ENCODE measurements at places on chromosomes 1 and 21.

DNA sequence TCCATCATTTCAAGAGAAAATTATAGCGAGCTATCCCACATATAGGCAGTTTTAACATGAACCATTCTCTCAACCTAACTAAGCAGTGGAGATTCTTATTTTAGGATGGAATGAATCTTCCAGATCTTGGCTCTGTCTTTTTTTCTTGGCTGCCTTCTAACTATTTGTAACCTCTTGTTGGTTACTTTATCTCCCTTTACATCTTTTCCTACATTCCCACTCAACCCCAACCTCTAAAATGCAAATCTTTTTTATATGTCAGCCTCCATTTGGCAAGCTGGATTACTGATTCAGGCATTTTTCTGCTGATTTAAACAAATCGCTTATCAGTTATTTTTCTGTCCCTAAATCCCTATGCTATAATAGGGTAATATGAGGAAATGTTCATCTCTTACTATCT is 46.9 kb upstream of the LHX8 start:
- DNase-seq = no peak

DNA sequence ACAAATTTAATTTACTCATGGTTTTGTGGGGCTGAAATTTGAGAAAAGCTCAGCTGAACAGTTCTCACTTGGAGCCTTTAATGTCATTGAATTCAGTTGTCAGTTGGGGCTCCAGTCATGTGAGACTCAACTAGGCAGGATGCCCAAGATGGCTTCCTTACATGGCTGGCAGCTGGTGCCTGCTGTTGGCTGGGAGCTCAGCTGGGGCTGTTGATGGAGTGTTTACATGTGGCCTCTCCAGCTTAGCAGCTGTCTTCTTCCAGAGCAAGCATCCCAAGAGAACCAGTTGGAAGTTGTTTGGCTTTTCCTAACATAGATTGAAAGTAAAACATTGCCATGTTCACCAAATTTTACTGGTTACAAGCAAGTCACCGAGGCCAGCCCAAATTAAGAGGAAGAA is 81.8 kb upstream of the KCNA3 start:
- no peak for DNase-seq

- no peak for DNase-seq
These were observed 163.3 kb downstream of the RHOU start for GRCh38 chr1:228898582-228898992.

DNA sequence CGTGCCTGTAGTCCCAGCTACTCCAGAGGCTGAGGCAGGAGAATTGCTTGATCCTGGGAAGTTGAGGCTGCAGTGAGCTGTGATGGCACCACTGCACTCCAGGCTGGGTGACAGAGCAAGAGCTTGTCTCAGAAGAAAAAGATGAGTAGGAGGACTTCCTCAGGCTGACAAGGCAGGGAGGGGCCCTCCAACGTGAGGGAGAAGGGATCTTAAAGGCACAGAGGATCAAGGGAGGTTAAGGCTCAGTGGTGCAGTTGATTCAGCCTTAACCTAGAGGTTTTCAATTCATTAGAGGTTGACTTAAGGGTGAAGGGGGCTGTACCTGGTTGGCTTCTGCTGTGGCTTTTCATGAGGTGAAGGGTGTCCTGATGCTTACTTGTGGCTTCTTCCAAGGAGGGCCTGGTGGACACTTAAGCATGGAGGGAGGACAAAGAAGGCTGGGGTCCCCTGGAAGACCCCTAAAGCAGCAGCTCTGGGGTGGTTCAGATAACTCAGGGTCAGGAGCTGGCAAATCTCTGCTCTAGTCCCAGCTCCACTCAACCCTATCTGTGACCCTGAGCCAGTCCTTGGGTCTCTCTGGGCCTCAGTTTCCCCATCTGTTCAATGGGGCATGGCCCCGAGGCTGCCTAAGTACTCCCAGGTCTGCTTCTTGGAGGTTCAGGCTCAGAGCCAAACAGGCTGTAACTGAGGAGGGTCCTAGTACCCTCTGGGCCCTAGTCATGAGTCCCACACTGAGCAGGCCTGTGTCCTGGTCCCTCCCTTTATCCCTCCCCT is 6.3 kb downstream of the EXTL1 start:
- no peak for DNase-seq

DNA sequence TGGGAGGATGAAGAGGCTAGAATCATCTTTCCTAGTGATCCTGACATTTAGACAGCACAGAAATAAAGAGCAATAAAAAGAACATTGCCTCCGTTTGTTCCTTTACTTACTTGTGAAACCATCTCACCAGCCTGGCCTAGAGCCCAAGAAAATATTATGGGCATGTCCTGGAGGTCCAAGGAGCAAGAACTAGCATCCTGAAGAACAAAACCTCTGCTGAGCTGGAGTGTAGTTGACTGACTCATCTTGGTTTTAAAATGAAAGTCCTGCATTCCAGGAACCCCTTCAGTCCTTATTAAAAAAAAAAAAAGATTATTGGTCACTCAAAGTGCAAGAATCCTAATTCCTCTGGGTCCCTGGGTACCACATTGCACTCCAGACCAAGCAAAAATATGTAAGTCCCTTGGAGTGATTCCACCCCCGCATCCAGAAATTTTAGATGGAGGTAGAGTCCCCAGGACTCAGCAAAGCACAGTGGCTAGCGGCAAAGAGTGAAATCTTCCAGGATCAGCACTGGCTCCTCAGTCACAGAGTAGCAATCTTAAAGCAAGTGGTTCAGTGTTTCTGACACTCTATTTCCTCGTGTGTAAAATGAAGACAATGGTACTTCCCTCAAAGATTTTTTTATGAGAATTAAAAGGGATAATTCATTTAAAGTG is 7.0 kb downstream of the SMCP start:
- DNase-seq = no peak

GRCh38 chr1:171581766-171582165 is 40.3 kb upstream of the MYOCOS start:
- DNase-seq = no peak

DNA sequence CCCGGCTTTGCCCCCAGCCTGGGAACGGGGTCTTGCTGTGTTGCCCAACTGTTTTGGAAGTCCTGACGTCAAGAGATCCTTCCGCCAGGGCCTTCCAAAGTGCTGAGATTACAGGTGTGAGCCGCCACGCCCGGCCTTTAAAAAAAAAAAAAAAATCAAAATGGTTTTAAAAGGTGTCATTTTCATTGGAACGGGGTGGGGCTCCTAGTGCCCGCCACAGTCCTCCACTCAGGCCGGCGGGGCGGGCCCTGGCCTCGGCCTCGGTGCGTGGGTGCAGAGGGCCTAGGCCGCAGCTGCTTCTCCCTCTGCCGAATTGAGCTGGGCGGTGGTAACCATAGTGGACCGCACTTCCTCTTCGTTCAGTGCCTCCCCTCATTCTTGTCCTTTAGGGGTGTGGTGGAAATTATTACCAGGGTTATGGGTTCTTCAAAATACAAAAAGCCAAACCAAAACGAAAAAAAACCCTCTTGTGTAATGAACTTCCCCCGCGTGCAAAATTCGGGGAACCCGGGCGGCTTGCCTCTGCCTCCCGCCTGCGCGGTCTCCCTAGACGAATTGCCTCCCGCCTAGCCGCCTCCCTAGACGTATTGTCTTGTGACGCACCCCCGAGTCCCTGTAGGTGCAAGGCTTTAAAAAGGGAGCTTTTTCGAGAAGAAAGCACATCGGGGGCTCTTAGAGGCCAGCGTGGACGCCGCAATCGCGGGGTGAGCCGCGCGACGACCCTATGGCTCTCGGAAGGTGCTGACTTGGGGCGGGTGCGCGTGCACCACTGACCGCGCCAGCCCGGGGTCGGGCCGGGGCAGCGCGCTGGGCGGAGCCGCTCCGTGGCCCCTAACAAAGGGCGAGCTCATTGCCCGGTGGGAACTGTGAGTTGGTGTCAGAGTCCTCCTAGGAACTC is 10.5 kb upstream of the SPEN start:
- DNase-seq = peak; percentile 26

DNA sequence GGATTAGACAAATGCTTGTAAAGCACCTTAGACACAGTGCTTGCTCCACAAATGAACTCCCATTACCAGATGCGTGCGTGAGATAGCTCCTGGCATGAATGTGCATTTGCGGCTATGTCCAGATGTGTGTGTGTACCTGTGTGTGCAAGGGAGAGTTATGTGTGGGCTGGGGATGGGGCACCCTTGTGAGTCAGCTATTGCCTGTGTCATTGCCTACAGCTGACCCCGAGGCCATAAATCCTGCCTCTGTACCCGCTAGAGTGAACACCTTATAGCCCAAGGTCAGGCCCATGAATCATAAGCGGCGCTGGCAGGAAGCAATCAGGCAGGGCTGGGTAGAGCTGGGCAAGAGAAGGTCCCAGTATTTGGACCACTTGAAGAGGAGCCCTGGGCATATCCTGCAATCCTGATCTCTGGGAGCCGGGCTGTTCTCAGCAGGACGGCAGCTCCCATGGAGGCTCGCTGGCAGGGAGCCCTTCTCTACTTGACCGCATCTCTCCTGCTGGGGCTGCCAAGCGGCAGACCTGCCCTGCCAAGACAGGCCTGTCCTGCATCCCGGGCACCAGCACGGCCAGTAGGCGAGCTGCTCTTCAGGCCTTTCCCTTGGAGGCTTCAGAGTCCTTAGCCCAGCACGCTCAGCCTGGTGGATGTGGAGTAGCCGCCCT is 86.4 kb downstream of the TMEM53 start:
- no peak for DNase-seq

- DNase-seq = no peak
These were observed 17.3 kb downstream of the PDC start for GRCh38 chr1:186443638-186444037.

DNA sequence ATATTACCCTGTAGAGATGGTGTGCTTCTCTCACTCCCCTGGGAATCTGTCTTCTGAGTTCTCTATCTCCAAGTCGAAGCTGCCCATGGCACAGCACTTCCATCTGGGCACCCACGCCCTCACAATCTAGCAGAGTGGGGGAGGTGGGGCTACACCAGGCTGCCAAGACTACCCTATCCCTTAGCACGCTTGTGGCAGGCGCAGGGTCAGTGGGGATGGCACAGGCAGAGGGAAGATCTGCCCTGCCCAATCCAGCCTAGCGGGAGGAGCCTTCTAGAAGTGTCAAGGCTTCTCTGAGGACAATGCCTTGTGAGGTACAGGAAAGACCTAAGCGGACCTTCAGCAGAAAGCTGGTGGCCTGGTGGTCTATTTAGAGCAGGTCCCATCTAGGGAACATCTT is 49.1 kb downstream of the DMAP1 start:
- DNase-seq = no peak

DNA sequence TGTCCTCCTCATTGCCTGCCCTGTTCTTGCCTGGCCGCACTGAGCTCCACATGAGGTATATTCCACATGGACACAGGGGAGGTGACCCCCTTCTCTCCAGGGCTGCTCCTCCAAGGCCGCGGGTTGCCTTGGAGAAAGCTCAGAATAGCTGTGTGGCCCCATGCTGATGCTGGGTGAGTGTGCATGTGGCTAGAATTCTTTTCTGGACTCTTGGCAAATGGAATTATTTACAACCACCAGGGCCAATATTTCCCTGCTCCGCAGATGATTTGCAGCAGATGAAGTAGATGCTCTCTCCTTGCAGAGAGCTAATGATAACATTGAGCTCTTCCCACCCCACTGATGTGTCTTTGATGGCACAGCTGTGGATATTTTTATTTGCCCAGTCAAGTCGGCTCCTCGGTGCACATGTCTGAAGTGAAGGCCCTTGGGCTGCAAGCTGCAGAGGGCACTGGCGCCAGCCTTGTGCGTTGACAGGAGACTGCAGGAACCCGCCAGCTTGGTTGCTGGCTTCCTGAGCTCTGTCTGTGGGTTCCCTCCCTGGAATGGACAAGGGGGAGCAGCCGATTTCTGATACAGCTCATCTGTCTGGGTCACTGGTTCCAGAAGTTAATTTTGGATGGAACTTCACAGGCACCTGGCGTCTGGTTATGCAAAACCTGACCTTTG is 404.7 kb upstream of the VAMP3 start:
- no peak for DNase-seq

DNA sequence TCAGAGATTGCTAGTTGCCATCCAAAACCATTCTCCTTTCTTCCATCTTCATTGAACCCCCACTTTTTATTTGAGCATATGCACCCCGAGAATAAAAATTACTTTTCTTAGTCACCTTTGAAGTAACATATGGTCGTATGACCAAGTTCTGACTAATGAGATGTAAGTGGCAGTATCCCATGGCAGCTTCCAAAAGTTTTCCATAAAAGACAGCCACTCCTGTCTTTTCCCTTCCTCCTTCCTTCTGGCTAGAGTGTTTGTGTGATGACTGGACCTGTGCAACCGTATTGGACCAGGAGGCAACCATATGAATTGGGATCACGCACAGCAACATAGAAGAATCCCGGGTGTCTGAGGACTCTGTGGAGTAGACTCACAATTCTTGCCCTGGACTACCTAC is 41.1 kb upstream of the CCSAP start:
- no peak for DNase-seq

- no peak for DNase-seq
These were observed 214.1 kb upstream of the USP24 start for GRCh38 chr1:55428944-55429931.

DNA sequence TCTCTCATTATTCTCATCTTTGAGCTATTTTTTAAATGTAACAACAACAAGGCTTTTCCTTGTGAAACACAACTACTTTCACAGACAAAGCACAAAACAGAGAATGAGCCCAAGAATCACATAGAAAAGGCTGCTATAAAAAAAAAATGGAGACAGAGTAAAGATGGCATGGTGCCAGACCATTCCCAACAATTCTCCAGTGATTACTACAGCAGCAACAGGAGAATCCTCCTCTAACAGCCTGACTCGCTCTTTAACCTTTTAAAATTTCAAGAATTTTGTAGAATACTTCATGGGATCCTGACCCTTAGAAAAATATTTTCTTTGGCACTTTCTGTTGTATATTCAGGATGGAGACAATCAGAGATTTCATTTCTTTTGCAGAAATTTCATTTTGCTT is 3.8 kb upstream of the BCAS2 start:
- no peak for DNase-seq

DNA sequence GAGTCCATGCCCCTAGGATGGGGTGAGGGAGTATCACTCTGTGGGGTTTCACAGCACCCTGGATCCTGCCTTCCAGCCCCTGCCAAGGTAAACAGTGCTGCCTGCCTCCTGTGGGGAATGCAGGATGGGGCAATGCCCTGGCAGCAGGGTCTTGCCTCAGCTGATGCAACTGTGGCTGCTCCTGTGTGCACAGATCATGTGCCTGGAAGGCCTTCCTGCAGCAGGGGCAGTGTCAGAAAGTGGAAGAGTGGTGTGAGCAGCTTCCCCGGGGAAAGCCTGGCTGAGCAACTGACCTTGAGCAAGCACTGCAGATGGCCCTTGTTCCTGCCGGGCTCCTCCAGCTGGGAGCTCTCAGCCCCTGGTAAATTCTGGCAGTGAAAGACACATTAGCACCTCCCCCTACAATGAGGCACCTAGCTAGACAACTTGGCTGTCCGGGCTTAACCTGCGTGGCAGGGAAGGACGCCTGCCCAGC is 9.9 kb downstream of the TOR3A start:
- no peak for DNase-seq

GRCh38 chr1:230085178-230085515 is 18.1 kb downstream of the GALNT2 start:
- no peak for DNase-seq

GRCh38 chr1:89843273-89844130 is 22.7 kb downstream of the LRRC8D start:
- peak; percentile 74 for DNase-seq

DNA sequence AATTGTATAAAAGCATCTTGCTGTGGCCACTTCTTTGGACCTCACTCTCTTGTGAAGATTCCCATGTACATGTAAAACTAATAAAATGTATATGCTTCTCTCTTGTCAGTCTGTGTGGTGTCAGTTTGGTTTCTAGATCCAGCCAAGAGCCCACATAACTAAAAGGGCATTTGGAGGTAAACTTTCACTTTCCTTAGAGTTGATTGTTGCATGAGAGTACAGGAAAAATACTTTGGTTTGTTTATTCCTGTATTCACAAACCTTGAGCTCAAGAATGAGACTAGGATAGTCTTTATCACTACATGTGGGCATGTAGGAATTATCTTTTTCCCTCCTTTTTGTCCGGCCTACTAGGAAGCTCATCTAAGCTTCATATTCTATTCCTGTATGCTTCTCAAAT is 50.9 kb downstream of the KCTD3 start:
- no peak for DNase-seq

All from stimulated activated CD4-positive, alpha-beta T cell treated with anti-CD3 and anti-CD28 coated beads, Interleukin-2, amount 100 ng/mL, for 48 hours (primary cell).